Right hindlimb (tissue), 1 donor: ENCODE measurements at places on chromosomes 2 and 18.

GRCh38 chr18:35029103-35029502 lies 12.1 kb upstream of the MAPRE2 start:
- DNase-seq: no peak

DNA sequence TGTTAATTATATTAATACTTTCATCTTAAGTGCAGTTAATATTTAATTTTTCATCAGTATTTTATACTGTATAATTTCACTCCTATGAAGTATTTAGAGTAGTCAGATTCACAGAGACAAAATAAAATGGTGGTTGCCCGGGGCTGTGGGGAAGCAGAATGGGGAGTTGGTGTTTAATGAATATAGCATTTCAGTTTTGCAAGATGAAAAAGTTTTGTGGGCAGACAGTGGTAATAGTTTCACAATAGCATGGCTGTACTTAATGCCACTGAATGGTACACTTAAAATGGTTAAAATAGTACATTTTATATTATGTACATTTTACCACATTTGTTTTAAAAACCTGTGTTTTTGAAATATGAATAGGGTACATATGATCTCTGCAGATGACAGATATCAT lies 31.2 kb downstream of the CFAP221 start:
- no peak for DNase-seq

DNA sequence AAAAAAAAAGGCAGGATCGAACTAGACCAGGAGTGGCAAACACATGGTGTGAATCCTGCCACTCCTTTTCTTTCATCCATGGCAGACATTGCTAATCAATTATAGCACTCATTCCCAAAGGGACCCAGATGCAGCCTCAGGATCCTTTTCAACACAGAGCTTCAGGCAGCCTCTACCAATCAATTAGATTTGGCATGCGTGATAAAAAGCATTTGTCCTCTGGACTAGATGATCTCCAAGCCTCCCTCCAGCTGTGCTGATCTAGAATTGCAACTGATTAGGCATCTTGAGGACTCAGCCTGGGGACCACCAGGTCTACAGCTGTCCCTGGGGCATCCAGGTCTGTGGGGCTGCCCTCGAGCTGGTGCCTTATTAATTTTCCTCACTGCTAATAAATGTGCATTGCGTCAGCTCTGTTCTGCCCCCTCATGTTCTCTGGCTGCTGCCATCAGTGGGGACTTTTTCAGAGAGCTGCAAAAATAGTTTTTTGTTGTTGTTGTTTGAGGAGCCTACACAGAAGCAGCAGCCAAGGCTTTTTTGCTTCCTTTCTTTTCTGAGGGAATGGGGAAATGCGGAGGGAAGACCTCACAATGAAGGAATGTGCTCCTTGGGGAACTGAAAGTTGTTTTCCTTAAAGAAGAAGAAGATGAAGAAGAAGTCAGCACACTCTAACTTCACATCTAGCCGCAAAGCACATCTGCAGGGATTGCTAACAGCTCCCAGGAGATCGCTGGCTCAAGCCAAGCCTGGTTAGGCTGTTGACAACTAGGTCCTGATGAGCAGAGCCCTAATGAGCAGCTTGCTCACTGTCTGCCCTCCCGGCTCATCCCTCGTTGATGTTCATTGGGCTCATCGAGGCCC lies 8.8 kb upstream of the ATOH8 start:
- DNase-seq: peak; percentile 69

GRCh38 chr18:49861659-49862058 lies 48.3 kb upstream of the ACAA2 start:
- DNase-seq: no peak

DNA sequence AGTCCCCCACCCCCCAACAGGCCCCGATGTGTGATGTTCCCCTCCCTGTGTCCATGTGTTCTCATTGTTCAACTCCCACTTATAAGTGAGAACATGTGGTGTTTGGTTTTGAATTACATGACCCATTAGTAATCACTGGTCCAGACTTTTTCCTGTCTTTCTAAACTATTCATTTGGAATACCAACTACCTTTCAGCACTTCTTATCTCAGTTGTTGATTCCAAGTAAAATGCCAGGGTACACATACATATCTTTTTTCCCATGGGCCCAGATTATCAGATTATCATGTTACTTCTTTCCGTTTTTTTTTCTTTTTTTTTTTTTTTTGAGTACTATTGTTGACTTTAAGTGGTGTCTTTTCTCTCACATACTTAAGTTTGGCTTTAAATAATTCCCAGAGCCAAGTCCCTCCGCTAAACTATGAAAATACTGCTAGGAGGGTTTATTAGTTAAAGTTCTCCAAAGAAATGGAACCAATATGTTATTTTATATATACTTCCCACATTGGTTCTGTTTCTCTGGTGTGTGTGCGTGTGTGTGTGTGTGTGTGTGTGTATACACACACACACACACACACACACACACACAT lies 389.3 kb downstream of the IRS1 start:
- DNase-seq: no peak

GRCh38 chr18:75220551-75221355 lies 10.2 kb downstream of the TSHZ1 start:
- no peak for DNase-seq

DNA sequence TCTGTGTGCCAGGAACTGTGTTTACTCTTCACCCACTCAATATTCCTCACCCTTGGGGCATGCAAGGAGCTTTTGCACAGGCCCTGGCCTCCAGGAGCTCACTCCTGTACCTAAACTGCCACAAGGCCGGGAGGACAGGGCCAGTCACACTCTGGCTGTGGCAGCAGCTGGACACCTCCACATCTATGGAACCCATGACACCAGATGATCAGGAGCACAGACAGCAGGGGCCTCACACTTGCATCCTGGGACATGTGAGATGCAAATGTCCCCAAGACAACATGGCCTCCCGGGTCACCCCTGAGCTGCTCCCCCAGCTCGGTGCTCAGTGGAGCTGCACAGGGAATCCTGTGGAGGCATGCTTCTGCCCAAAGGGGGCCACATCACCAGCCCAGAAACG lies 61.8 kb upstream of the SLC66A3 start:
- no peak for DNase-seq

- no peak for DNase-seq
These were observed 93.5 kb downstream of the COPS8 start for GRCh38 chr2:237179161-237179560.

DNA sequence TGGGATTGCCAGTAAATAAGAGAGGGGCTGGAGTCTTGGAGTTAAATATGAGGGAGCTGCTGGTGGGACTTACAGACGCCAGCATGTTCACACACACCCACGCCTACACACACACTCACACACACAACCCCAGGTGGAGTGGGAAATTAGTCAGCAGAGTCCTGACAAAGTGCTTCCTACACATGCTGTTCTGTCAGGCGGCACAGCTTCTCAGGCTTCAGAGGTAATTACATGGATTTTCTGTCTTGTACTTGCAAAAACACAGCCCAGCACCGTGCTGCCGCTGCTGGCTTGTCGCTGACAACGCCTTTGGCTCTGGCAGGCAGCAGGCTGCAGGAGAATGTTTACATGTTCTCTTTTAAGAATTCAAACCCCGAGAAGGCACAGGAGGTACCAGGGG lies 1186.3 kb upstream of the CELF4 start:
- DNase-seq: peak; percentile 40

- no peak for DNase-seq
These were observed 27.7 kb downstream of the METTL8 start for GRCh38 chr2:171406044-171406443.

DNA sequence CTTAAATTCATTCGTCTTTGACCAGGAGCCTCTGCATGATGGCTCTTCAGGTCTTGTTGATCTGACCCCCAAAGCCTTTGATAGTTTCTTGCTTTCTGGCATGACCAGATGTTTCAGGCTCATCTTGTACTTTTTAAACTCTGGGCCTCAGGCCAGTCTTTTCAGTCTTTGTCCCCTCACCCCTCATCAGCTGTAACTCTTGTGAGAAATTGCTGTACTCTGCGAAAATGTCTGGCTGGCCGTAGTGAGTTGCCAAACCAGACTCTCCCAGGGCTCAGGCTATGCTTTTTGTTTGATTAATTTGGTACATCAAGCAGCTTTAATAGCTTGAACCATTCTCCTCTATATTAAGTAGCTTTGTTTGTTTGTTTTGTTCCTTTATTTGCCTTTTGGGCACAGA lies 75.9 kb downstream of the BABAM2 start:
- DNase-seq: peak; percentile 67

- no peak for DNase-seq
These were observed 190.5 kb downstream of the ZFP36L2 start for GRCh38 chr2:43035922-43036321.
